ENCODE measurements at places on chromosomes 5 and 9.

GRCh38 chr9:105103776-105104175, 140.7 kb upstream of the SLC44A1 start:
- DNase-seq = no peak

- no peak for DNase-seq
These were observed 4.7 kb upstream of the SLC25A46 start for GRCh38 chr5:110734101-110734500.

GRCh38 chr9:89453452-89453851, 44.5 kb downstream of the SEMA4D start:
- DNase-seq = no peak

DNA sequence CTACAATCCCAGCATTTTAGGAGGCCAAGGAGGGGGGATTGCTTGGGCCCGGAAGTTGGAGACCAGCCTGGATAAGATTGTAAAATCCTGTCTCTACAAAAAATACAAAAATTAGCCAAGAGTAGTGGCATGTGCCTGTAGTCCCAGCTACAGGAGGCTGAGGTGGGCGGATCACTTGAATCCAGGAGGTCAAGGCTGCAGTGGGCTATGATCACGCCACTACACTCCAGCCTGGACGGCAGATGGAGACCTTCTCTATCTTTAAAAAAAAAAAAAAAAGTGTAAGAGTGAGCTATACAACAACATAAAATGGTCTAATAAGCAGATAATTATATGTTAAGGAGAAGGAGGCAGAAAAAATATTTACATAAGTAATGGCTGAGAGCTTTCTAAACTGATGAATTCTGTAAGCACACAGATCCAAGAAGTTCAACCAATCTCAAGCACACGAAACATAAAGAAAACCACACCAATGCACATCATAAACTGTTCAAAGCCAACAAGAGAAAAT, 23.0 kb downstream of the CDC14B start:
- no peak for DNase-seq

DNA sequence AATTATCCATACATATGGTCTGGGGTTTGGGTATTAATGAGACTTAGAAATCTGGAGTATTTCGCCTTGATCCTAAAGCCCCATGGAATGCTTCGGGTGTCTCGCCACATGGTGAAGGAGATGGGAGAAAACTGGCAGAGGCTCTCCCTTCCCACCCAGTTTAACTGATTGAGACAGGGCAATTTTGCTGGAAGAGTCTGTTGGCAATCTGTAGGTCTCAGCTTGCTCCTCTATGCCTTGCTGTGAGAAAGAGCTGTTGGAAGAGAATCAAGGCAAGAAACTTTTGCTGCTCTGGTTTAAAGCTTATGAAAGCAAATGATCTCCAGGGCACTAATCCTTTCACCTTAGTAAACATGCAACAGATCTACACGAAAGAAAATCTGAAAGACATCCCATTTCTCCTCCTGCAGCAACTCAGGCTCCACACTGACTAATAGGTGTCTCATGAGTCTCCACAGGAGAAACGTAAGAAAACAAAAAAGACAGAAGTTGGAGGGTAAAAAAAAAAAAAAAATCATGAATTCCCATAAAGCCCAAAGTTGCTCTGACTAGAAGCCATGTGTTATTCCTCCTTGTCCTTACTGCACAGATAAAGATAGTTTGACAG, 369.9 kb downstream of the EFNA5 start:
- no peak for DNase-seq

- DNase-seq = no peak
These were observed 21.2 kb downstream of the ERMP1 start for GRCh38 chr9:5811751-5812150.

DNA sequence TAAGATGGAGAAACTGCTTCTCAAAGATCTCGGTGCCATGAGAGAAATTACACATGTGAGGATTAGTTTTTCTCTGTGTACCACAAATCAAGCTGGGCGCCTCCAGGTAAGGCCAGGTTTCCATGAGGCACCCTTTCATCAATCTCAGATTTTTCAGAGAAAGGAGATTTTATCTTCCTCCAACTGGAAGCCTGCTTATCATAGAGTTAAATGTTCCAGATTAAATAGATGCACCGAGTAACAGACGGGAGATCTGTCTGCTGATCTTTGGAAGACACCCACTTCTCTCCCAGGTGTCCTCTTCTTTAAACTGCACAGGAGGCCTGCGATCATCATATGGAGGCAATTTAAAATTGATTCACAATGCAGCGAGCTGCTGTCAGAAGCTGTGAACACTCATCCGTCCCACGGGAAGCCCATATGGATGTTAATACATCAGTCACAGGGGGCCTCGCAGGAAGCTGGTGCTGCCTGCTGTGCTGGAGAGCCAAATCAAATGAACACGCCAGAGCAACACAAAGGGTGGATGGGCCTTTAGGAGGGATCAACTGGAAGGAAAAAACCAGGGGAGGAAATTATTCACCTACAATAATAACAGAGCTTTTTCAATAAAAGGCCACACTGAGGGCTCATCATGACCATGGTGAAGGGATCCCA, 93.3 kb downstream of the TLE1 start:
- no peak for DNase-seq

DNA sequence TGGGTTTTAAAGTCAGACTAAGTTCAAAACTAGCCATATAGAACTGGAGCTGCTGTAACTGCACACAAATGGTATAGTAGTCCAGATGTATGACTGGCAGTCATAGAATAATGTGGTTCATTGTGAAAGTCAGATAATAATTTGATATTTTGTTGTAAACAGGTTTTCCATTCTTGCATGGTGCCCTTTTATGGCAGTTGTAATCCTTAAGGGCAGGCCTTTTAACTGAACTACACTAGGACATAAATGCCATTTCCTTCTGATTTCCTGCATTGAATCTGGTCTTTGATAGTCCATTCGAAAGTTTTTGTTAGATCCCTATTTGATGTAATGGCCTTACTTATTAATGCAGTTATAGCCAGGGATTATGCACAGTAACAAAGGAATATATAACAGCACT, 632.6 kb downstream of the PDE4D start:
- no peak for DNase-seq

DNA sequence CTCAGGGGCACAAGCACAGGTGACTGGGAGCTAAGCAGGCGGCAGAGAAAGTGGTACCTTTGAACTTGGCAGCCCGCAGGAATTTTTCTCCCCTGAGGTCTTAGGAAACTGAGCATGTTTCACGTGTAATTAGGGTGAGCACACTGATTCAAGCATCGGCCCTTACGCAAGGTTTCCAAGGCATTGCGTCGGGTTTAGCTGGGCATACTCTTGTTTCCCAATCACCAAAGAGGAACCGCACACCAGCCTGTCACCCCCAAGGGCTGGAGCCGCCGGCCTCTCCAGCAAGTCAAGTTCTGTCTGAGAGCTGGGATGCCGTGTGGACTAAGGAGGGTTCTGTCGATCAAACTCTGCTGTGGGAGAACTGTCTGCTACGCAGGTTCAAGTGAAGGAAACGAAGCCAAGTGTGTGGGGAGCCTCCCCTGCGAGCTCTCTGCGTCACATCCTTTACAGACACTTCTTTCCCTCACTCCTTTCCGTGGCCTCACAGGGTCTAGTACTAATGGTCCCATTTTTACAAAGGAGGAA, 53.0 kb downstream of the ERGIC1 start:
- no peak for DNase-seq

GRCh38 chr5:66992547-66992946, 204.1 kb downstream of the CD180 start:
- no peak for DNase-seq

DNA sequence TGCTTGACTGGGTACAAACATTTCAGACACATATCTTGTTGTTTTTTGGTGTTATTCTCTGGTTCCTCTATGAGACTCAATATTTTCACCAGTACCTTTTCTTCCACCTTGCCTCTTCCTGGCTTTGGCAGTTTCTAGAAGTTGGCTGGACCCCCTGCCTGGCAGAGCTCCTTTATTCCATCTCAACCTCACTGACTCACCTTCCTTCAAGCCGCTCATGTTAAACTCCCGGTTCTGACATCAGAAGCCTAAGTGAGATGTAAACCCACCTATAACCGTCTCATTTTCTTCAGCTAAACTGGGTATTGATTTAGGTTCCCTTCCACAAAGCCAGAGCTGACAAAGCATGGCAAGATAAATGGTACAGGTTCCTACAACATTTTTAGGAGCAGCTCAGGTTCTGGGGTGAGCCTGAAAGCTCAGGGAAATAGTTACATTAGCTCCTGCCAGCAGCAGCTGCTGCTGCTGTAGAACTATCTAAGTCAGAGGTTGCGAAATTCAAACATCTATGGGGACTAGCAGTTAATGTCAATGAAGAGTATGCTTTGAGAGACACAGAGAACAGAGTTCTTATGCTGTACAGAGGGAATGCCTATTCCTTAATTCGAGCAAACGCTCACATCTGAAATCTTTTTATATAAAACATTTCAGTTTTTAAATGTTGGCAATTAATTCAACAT, 197.1 kb upstream of the NR3C1 start:
- DNase-seq = no peak

GRCh38 chr9:107705521-107705920, 216.0 kb upstream of the KLF4 start:
- DNase-seq = no peak

- no peak for DNase-seq
These were observed 91.4 kb downstream of the STRBP start for GRCh38 chr9:123176949-123177348.

DNA sequence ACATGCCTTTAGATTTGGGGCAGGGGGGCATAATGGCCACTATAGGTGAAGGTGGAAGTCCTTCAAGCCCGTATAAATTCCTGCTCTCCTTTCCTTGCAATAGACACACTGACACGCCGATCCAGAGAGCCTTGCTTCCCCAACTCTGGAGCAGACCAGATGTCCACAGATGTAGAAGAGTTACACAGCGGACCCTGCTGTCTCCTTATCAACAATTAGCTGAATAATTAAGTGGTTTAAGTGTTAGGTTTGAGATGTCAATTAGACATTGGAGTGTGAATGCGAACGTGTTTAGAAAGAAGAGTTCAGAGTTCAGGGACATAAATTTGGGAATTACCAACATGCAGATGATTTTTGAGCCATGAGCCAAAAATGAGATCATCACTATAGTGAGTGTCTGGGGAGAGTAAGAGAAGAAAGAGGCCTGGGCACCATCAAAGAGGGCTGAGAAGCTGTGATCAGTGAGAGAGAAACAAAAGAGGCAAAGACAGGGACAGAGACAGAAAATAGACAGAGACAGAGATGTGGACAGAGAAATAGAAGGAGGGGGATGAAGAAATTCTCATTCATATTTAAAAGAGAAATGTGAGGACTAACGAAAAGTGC, 734.4 kb upstream of the ADAMTS16 start:
- no peak for DNase-seq

GRCh38 chr5:31942546-31942945, 231.6 kb downstream of the GOLPH3 start:
- no peak for DNase-seq

- DNase-seq = no peak
These were observed 59.0 kb downstream of the BASP1 start for GRCh38 chr5:17276445-17276844.

DNA sequence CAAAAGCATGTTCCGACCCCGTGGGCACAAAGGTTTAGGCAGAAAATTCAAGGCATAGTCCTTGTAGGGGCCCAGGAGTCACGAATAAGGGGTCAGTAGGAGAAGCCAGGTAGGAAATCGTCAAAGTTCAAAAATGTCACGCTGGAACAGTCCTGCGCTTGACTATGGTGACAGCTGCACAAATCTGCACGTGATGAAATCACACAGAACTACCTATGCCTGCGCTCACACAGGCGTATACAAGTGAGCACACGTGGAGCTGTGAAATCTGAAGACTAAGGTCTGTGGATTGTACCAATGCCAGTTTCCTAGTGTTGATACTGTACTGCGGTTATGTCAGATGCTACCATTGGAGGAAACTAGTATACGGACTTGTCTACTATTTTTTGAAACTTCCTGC, 303.1 kb upstream of the PANK3 start:
- no peak for DNase-seq

DNA sequence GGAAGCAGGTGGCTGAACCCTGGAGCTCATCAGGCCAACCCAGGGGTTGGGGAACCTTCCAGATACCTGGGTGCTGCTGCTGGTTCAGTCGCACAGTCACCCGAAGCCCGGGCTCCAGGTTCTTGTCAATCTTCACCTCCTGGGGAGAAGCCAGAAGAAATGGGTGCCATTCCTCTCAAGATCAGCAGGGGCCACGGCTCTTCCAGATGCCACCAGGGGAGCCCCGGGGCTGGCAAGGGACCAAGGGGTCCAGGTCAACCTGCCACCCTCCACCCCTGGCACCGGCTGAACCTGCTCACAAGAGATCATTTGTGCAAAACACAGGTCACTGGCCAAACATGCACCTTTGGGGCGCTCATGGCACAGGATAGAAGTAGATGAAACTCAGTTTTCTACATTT, 4.7 kb downstream of the SPOUT1 start:
- DNase-seq = no peak

DNA sequence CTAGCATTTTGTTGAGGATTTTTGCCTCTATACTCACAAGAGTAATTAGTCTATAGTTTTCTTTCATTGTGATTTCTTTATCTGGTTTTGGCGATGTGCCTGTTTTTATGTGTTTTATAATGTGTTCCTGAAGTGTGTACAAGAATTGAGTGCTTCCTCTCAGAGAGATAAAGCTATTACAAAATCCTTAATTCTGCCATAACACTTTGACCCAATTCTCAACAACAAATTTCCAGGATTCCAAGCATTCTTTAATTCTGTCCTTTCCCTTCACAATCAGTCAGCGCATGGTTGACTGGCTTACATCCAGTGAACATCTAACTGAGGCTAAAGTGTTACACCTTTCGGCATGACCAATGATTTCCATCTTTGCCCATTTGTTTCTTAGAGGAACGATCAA, 282.9 kb upstream of the MVB12B start:
- DNase-seq = no peak

DNA sequence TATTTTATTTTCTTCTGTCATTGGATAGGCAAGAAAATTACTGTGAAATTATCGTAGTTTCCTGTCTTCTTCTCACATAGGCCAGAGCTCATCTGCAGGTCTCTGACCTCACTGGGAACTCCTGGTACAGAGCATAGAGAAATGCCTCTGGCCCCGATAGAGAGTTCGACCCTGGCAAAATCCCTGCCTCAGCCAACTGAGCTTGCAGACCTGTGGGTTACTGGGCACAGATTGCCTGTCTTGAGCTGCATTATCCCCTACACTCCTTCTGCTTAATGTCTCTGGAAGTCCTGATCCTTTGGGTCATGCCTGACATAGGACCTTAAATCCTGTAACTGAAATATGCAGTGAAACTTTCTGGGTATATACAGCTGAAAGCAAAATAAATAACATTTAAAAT, 439.3 kb upstream of the CTNND2 start:
- no peak for DNase-seq

DNA sequence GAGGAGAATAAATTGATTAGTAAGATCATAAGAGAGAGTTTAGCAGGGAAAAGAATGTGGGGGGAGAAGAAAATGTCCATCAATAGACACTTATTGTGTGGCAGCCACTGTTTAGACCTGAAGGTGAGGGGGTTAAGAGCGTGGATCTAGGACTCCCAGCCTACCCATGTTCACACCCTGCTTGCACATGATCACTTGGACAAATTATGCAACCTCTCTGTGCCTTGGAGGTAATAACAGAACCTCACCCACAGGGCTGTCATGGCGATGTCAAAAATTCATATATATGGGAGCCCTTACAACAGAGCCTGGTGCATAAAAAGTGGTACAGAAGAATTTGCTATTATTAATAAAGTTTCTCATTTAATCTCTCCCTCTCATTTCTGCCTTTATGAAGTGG, 86.0 kb upstream of the EQTN start:
- no peak for DNase-seq

GRCh38 chr9:133779516-133780403, 41.6 kb upstream of the SARDH start:
- no peak for DNase-seq

GRCh38 chr9:38761999-38762398, 42.1 kb upstream of the FAM240B start:
- DNase-seq = no peak

Measured in activated CD8-positive, alpha-beta memory T cell treated with anti-CD3 and anti-CD28 coated beads for 24 hours (primary cell).